WTC11 (cell line): ENCODE measurements at places on chromosomes 13 and 19.

DNA sequence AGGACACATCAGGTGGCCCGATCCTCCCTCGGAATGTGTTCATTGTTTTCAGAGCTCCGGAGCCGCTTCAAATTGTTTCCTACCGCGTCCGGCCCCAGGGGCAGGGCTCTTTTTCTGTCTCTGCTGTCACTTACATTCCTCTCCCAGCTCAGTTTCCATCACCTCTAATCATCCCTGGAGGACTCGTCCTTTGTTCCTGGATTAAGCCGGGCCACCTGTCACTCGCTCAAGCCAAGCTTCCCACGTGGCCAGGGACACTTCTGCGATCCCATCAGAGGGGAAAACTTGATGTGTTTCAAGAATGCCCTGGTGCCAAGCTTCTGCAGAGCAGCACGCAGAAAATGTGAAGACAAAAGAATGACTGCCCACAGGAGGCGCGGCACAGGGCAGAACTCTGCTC lies 13.5 kb downstream of the IL17D start:
- no peak for DNase-seq

DNA sequence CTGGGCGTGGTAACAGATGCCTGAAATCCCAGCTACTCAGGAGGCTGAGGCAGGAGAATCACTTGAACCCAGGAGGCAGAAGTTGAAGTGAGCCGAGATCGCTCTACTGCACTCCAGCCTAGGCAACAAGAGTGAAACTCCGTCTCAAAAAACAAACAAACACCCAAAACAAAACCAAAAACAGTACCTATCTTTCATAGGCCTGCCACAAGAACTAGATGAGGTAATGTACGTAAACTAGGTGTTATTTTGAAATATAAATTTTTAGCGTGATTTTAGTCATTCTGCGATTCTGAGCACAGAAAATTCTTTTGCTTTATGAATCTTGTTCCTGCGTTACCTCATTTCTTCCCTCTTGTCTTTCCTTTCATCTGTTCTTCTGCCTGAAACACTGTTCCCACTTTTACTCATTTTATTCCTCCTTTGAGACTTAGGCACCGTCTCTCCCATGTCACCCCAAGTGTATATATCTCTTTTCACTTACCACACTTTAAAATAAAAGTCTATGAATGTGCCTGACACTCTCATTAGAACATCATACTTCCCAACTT lies 238.2 kb upstream of the HTR2A start:
- no peak for DNase-seq

DNA sequence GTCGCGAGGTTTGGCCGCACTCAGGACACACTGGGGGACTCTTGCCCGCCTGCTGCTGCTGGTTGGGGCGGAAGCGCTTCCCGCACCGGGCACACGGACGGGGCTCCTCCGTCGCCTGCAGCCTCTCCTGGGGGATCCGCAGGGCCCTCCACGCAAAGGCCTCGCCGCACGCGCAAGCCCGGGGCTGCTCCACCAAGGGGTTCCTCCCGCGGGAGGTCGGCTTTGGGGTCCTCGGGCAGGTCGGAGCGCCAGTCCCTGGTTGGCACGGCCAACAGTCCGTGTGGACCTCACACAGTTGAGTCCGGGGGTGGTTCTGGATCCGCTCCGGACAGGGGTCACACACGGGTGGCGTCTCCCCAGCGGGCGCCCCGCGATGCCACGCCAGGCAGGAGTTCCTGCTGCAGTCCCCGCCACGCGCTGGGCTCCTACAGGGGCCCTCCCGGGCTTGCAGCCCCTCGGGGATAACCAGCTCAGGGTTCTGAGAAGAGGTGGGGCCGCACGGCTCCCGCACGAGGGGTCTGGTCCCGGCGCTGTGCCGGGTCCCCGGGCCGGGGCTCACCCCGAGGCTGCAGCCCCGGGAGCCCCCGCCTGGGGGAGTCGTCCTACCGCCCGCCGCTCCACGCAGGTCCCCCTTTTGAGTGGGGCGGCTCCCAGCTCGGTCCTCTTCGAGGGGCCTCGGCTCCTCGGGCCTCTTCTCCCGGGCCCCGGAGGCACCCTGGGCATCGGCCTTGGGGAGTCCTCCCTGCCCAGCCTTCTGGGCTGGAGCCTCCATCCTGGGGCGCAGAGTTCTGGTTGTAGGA lies 6.2 kb upstream of the ZNF497 start:
- no peak for DNase-seq

- DNase-seq: no peak
Observed at GRCh38 chr13:85261757-85262346, 537.4 kb downstream of the SLITRK6 start.

- DNase-seq: no peak
Observed at GRCh38 chr13:46575818-46576221, 22.9 kb downstream of the LRCH1 start.

DNA sequence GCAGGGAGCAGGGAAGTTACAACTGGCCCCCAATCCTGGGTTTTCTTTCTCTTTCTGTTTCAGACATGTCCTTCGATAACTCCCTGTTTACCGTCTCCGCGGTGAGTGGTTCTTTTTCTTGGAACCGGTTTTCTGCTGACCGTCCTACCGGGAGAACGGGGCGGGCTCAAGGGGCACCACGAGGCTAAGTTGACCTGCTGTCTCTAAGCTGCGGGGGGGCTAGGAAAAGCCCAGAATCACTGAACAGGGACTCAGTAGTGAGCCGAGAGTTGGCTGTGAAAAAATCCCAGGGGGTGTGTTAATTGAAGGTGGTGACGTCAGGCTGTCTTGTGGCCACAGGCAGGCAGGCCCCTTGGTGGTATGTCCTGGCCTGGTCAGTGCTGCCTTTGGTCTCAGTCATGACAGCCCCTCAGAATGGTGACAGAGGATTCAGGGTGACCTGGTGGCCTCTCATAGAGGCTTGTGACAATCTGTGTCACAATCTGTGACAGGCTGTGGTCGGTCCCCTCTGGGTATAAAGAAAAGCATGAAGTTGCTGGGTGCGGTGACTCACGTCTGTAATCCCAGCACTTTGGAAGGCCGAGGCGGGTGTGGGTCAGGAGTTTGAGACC lies 8.1 kb upstream of the CARM1 start:
- no peak for DNase-seq

DNA sequence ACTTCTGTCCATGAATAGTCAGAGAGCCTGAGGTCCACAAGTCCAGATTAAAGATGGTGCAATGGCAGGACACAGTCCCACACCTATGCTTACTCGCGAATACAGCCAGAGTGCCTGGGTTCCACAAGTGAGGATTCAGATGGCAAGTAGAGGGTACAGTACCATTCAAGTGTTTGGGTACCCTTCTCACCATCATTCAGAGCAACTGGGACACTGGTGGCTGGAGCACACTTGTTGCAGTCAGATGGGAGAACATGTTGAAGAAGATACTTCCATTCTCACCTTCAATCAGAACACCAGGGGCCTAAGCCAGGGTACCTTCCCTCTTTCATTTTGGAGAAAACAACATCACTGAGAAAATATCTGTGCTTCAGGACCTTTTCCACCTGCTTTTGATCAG lies 43.7 kb upstream of the ZNF599 start:
- DNase-seq: no peak

- peak; percentile 47 for DNase-seq
Observed at GRCh38 chr19:2215281-2215751, 20.8 kb downstream of the PLEKHJ1 start.

GRCh38 chr13:28922341-28922740 lies 102.2 kb downstream of the MTUS2 start:
- DNase-seq: no peak

- DNase-seq: no peak
Observed at GRCh38 chr13:24286624-24287023, 22.8 kb upstream of the C1QTNF9 start.

- no peak for DNase-seq
Observed at GRCh38 chr13:108115738-108116137, 99.6 kb downstream of the LIG4 start.

GRCh38 chr13:98983182-98983581 lies 5.3 kb upstream of the DOCK9 start:
- DNase-seq: no peak

- no peak for DNase-seq
Observed at GRCh38 chr19:43457809-43458208, 7.6 kb downstream of the LYPD3 start.

DNA sequence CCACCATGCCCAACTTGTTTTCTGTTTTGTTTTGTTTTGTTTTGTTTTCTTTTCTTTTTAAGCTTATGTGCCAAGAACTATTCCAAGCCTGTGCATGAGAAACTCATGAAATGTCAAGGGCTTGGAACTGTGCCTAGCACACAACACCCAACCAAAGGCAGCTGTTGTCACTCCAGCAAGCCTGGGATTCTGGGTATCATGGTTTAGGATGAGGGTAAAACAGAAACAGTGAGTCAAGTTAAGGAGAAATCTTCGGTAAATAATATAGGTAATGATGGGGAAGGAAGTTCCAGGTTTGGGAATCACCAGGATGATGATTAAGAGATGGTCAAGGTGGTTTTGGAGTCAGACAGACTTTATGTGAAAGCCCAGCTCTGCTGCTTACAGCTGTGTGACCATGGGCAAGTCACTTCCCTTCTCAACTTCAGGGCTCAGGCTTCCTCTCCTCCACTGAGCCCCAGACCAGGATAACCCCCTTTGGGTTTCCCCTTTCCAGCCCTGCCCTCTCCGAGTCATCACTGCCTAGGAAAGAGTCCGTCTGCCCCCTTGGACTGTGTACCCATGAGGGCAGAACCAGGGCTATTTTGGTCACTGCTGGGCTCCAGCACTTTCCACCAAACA lies 5.0 kb downstream of the PVR start:
- no peak for DNase-seq

DNA sequence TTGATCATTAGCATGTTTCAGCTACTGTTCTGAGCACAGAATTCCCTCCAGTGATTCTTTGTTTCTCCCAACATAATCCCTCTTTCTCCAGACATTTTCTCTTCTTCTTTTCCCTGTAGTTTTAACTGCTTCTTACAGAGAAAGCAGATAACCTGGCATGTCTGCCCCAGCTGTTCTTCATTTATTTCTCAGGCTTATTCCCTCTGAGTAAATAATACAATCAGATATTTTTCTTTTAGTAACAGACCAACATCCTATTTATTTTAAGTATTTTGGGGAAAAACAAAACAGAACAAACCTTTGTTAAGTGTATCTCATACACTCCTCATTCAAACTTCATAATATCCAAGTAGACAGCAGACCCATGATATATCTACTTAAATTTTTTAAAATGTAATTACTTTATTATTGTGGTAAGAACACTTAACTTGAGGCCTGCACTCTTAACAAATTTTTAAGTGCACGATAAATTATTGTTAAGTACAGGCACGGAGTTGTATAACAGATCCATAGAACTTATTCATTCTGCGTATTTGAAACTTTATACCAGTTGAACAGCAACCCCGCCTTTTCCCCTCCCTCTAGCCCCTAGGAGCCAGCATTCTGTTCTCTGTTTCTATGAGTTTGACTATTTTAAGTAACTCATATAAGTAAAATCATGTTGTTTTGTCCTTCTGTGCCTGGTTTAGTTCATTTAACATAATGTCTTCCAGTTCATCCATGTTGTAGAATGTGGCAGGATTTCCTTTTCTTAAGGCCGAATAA lies 540.0 kb downstream of the LMO7 start:
- DNase-seq: no peak

- DNase-seq: peak; percentile 44
Observed at GRCh38 chr19:35031072-35031881, 1.0 kb downstream of the SCN1B start.

DNA sequence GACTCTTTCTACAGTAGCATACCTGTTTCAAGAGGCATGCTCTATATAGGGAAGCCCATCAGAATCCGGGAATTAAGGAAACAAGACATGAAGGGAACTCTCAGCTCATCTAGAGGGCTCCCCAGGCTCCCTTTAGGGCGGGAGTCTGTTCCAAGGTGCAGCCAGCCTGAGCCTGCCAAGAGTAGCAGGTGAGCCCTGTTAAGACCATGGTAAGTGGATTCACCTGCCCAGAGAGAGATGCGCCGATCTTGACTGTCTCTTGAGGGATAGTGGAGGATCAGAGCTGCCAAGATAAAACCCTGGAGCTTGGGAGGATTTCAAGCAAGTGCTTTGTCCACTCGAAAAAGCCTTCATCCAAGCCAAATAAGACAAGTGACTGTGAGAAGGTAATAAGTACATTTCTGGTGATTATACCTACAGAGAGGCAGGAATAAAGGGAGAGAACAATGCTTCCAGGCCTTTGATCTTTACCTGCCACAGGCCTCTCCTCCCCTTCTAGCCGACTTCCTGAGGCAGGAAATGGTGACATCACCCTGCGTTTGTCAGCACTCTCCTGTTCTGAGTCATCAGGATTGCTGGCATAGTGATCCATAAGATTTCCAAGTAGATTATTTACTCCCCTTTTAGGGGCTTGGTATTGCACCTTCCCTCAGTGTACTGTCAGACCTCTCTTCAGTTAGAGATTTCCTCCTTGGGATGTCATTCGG lies 31.5 kb downstream of the KLF5 start:
- DNase-seq: peak; percentile 17

- no peak for DNase-seq
Observed at GRCh38 chr19:47036097-47036651, 12.2 kb downstream of the TMEM160 start.

GRCh38 chr19:58550362-58551122 lies 4.4 kb downstream of the CHMP2A start:
- no peak for DNase-seq

DNA sequence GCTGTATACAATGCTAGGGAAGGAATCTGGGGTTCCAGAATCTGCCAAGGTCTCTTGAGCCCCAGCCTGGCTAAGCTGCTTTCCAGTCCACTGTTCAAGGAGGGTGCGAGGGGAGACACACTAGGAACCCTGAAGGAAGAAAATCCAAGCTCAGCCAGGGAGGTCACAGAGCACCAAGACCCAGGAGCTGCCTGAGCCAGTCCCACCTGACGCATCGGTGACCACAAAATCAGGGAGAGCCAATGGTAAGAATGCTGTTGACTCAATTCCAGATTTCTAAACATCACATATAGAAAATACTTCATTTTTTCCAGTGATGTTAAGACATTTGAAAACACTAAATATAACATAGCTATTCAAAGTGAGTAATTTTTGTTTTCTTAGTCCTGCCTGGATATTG lies 50.1 kb downstream of the CEP89 start:
- no peak for DNase-seq

DNA sequence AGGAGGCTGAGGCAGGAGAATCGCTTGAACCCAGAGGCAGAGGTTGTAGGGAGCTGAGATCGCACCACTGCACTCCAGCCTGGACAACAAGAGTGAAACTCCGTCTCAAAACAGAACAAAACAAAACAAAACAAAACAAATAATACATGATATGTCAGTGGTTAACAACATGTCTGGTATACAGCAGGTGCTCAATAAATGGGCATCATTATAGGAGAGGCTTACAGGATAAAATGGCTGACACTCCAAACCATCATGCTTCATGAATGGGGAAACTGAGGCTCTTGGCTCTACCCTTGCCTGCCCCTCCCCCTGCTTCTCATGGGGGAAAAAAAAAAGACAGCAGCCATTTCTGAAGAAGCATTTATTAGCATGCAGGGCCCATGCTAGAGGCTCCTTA lies 3.0 kb upstream of the RAB3D start:
- no peak for DNase-seq

- peak; percentile 63 for DNase-seq
Observed at GRCh38 chr19:18194554-18195238, 1.7 kb downstream of the MPV17L2 start.

DNA sequence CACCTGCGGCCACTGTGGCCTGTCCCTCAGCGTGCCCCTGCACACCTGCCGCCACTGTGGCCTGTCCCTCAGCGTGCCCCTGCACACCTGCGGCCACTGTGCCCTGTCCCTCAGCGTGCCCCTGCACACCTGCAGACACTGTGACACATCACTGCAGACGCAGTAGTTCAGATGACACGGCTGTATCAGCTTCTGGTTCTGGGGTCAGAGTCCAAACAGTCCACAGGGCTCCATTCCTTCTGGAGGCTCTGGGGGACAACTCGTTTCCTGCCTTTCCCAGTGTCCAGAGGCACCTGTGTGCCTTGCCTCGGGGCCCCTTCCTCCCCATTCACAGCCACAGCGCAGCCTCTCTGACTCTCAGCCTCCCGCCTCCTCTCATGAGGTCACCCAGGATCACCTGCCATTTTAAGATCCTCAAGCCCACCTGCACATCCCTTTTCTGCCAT lies 5.5 kb downstream of the SF3A2 start:
- DNase-seq: no peak
